Dermis blood vessel endothelial cell (primary cell): ENCODE measurements at places on chromosomes 7 and 10. TPM values are rescaled to one million over a fixed set of nuclear protein-coding genes. Genes with fewer than 3 reads are reported as not detected.

DNA sequence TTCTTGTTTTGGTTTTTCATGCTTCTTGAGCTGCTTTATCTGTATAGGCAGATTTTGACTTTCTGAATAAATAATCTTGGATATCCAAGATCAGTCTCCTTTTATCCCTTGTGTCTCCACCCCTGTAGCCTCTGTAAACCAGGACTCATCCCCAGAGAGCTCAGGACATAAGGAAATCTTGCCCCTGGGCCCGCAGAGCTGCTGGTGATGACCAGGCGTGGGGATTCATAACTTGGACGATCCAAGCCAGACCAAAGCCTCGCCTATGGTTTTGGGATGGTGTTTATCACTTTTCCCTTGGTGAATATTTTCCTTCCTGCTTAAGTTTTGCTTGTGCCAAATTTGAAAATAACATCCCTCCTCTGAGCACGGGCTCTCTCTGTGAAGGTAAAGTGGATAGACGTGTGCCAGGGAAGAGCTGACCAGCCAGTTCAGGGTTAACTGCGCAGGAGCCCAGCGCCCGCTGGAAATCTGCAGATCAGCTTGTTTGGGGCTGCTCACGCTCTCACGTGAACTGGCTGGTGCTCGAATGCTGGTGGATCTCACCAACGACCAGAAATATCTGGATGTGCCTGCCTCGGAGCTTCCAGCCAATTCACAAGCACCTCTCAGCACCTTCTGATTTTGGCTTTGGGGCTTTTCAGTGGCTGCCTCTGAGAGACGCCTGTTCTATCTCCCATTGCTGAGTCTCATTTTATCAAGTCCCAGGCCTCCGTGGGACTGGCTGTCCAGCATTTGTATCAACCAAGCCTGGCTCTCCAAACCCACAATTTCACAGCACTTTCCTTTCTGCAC lies 132.1 kb upstream of the BTBD16 start:
- DNase-seq: no peak

The TFEC gene
- 2.0 and 3.1 TPM in 2 replicates for total RNA-seq

DNA sequence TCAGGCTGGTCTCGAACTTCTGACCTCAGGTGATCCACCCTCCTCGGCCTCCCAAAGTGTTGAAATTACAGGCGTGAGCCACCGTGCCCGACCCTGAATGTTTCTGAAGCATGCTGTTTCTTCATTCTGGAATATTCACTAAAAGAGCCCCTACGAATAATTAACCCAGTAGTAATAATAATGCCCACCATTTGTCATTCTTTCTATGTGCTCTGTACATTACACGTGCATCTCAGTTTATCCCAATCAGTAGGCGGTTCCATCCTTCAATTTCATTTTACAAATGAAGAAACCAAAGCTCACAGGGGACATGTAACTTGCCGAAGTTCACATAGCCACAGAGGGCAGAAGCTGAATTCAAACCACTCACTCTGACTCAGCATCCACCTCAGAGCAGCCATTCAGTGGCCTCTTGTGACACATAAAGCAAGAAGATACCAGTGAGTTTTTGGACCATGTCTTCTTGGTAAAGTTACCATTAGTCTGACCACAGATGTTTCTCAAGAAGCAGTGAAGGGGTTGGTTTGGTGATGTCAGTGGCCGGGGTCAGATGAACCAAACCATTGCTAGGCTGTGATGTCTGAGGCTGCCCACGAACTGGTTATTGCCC lies 71.9 kb upstream of the DUSP5 start:
- DNase-seq: peak; percentile 46

GRCh38 chr10:121556918-121557573 lies 41.2 kb downstream of the FGFR2 start:
- no peak for DNase-seq

The HEPACAM2 gene
- total RNA-seq: not detected in 2 replicates

DNA sequence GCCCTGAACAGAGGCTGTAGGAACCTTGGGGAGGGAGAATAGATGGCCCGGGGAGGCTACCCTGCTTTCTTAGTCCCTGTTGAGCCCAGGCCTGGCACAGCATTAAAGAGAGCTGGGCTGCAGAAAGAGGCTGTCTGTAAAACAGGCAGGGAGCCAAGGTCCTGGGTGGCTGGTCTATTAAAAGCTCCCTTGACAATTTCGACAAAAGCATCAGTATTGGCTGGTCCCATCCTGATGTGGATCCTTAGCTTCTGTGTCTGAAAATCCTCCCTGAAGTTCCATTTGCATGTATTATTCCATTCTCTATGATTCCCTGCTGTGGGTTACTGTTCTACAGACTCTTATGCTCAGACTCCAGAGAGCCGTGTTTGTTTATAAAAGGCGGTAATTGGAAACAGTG lies 158.5 kb downstream of the GALNT17 start:
- no peak for DNase-seq

DNA sequence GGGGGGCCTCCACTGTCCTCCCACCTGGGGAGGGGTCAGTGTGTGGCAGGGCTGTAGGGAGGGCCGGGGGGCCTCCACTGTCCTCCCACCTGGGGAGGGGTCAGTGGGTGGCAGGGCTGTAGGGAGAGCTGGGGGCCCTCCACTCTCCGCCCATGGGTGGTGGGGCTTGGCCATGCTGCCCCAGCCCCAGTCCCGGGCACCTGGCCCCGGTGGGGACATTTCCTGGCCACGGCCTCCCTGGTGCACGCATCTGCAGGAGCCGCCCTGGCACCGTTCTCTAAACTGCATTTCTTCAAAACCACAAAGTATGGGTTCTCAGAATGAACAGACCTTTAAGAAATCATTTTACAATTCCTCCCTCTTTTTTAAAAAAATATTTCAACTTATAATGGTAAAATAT lies 89.3 kb upstream of the PDGFA start:
- DNase-seq: no peak

The TAC1 gene
- not detected in 2 replicates for total RNA-seq

The PLEKHS1 gene
- total RNA-seq: not detected in 2 replicates

- DNase-seq: no peak
Observed at GRCh38 chr10:5968681-5969453, 8.5 kb downstream of the IL15RA start.

- DNase-seq: peak; percentile 58
Observed at GRCh38 chr10:30893208-30893607, 138.5 kb downstream of the ZNF438 start.

The COL13A1 gene
- total RNA-seq: 5.3 and 6.6 TPM in 2 replicates

DNA sequence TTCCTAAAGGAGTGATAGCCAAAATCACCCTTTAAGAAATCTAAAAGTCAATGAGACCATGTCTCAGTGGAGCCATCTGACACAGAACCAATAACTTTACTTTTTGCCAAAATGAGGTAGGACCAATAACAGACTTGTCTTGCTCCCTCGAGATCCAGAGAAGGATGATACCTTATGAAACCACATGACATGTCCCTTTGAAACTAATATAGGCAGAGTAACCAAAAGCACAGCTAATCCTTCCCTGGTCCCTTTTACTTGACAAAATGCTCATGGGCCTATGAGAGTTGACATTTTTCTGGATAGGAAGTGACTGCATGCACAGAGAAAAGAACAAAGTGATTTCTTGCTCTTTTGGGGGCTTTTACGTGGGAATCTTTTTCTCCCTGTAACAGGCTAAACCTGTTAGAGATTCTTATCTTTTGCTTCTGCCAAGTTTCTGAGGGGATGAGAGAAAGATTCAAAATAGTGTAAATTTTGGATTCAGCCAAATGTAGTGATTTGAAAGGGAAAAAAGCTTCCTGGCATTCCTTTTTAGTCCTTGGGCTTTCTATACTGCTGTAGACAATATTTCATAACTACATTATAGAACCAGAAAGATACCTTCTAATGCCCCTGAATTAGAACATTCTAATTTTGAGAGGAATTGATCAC lies 87.6 kb downstream of the ARMH3 start:
- DNase-seq: no peak

The ADRB1 gene
- total RNA-seq: 19.0 and 22.0 TPM in 2 replicates

- DNase-seq: peak; percentile 23
Observed at GRCh38 chr10:4850397-4850796, 24.4 kb downstream of the AKR1E2 start.

The PFKFB3 gene
- total RNA-seq: 30.1 and 35.3 TPM in 2 replicates

DNA sequence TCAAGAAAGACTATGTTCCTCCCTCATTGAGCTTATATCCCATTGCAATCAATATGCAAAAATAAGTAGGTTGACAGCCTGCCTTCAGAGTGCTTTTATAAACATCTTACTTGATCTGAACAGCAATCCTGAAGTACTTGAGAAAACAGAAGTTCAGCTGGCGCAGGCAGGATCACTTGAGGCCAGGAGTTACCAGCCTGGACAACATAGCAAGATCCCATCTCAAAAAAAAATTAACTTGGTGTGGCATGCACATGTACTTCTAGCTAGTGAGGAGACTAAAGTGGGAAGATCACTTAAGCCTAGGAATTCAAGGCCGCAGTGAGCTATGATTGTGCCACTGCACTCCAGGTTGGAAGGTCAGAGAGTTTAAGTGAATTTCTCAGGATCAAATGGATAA lies 30.1 kb downstream of the LUC7L2 start:
- no peak for DNase-seq

GRCh38 chr10:79236433-79236765 lies 110.9 kb upstream of the PPIF start:
- no peak for DNase-seq

- DNase-seq: no peak
Observed at GRCh38 chr7:94654783-94655125, 1.2 kb downstream of the SGCE start.

DNA sequence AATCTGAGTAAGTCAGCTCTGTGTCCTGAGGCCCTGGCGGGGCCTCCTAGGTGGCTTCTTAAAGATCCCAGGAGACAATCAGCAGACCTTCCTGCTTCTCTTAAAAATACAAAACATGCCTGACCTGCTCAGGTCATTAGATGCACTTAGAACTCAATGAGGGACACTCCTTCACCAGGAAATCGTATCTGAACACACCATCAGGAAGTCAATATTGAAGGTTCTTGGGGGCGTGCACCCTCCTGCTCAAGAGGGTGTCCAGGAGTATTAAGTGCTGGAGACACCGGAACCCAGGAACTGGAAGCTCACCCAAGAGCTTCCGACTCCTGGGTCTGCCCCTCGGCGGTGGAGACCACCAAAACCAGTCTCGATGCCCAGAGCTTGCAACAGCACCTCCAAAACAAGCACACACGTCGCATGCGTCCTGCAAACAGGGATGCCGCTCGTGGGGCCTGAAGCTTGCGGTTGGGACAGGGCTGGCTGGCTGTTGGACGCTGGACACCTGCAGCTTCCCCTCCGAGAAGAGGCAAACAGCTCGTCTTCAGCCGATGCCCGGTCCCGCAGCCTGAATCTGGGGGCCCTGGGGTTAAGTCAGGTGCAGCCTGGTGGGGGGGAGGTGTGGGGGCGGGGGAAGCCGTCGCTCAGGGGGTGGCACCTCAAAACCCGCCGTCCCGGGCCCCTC lies 803 bp downstream of the RAPGEF5 start:
- peak; percentile 43 for DNase-seq

GRCh38 chr10:47421057-47421952 lies 37.2 kb upstream of the ZNF488 start:
- DNase-seq: no peak

DNA sequence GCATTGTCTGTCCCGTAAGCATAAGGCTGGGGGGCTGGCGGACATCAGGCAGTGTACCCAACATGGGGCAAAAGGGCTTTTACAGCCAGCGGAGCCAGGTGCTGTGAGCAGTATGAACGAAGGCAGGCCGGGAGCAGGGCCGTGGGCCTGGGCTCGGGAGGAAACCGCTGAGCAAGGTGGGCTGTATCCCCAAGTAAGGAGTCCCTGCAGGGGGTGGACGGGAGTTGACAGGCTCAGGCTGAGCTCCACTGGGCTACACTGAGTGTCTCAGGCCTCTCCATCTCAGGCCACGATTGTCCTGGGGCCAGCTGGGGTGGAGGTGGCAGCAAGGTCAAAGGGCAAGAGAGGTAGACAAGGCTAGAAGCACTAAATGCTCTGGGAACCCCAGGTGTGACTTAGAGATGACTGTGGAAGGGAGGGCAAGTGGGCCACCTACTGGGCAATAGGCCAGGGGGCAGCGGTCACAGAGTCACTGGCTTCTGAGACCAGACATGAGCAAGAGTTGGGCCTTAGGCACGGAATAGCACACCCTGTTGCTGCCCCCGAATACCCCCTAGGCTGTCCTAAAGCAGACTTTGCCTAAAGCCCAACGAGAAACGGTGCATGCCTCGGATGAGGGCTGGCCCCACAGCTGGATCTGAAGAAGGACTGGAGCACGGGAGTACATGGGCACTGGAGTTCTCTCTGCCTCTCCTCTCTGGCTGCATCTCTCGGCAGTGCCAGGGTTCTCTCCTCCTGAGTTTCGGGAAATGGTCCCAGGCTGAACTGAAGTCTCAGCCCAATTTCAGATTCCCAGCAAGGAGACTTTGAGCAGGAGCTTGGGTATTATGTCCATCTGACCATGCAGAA lies 10.8 kb upstream of the RAMP3 start:
- DNase-seq: no peak

- DNase-seq: peak; percentile 56
Observed at GRCh38 chr10:17001961-17002749, 127.5 kb downstream of the CUBN start.

DNA sequence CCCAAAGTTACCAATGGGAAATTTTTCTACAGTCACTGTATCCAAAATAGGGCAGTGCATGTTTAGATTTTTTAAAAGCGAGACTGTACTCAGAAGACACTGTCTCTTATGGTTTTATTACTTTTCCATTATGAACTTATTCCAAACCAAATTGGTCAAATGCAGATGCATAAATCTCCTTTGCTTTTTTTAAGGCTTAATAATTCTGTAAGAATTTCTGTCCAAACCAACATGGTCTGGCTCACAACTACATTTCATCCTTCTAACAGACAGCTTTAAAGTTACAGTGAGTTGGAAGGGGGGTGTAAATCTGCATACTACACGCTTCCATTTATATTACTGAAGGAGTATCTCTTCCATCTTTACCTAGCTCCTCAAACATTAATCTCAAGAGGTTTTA lies 199.2 kb downstream of the SLC25A13 start:
- DNase-seq: no peak

GRCh38 chr10:14190702-14191101 lies 140.0 kb downstream of the FRMD4A start:
- no peak for DNase-seq

- no peak for DNase-seq
Observed at GRCh38 chr7:7554649-7555575, 11.8 kb upstream of the MIOS start.

The BAG3 gene
- total RNA-seq: 7.5 and 15.5 TPM in 2 replicates

The C7orf33 gene
- total RNA-seq: not detected in 2 replicates

DNA sequence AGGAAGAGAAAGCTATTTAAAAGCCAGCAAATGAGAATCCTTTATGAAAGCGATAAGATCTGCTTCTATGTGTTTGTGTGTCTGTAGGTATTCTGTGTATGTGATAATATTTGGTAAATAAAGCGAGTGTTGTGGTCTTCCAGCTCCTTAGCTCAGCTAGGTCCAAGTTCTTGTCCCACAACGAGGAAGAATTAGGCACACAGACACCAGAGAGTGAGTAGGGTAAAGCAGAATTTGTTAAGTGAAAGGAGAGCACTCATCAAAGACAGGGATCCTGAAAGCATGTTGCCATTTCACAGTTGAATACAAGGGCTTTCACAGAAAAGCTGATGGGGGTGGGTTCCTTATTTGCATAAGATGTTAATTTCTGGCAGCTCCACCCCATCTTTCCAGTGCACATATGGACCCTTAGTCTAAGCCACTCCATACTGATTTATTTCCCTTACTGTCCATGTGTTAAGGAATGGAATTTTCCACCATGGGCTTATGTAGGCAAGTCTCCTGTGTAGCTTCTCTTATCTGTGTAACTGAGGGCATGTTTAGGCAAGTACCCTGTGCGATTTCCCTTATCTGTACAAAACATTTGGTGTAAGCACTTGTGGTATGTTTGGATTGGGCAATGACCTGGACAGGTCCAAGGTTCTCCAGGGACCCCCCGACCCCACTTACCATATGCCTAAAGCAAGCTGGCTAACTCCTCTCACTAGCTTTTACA lies 165.9 kb upstream of the VIPR2 start:
- DNase-seq: no peak
